H9 (cell line): ENCODE measurements at places on chromosomes 16 and 17. TPM values are rescaled to one million over a fixed set of nuclear protein-coding genes. Genes with fewer than 3 reads are reported as not detected.

The VASN gene
- total RNA-seq: 10.8 and 11.0 TPM in 2 replicates

The ENPP7 gene
- total RNA-seq: not detected in 2 replicates

The CDH16 gene
- total RNA-seq: not detected in 2 replicates

GRCh38 chr17:82638183-82638773 lies 10.0 kb downstream of the WDR45B start:
- DNase-seq: no peak

DNA sequence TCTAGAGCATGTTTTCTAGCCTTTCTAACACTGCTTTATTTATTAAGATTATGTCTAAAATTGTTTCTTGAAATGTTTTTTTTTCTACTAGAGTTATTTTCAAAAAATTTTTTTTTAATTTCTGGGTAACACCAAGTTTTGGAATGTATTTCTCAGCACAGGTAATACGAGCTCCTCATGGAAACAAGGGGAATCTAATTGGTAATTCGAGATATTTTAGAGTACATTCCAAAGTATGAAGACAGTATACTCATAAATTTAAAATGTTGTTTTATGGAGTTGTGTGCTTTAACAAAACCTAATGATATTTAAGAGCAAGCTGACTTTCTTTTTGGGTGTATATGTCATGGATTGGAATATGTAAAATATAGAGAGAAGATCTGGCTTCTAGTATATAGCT lies 42.4 kb downstream of the OMG start:
- no peak for DNase-seq
